Islet precursor cell (in vitro differentiated cells): ENCODE measurements at places on chromosomes 5 and 9.

DNA sequence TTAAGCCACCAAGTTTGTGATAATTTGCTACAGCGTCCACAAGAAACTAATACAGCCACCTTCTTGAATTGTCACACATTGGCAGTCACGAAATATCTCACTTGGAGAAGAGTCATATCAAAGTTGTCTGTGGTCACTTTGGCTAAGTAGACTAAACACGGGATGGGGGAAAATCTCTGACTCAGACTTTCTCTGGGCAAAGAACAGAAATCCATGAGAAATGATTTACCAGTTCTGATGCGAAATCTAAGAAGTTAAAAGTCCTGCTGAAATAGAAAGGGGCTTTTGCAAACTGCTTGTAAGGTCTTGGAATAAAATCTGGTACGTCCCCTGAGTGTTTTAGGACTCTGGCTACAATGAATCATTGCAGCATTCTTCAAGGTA lies 158.4 kb downstream of the COL23A1 start:
- no peak for DNase-seq

GRCh38 chr5:155366096-155366495 lies 352.5 kb downstream of the KIF4B start:
- no peak for DNase-seq

DNA sequence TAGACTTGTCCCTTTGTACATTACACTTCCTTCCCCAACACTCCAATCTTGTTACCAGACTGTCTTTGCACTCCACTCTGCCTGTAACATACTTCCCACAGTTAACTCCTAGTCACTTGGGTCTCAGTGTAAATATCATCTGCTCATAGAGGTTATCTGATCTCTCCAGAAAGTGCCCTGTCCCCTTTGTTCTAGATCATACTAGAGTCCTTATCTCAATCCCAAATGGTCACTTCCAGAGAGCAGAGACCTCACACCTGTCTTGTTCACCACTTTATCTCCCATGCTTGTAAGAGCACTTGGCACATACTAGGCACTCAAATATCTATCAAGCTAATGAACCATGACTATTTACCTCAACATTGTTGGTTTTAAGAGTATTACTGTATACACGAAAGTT lies 30.4 kb downstream of the SETX start:
- DNase-seq = no peak

DNA sequence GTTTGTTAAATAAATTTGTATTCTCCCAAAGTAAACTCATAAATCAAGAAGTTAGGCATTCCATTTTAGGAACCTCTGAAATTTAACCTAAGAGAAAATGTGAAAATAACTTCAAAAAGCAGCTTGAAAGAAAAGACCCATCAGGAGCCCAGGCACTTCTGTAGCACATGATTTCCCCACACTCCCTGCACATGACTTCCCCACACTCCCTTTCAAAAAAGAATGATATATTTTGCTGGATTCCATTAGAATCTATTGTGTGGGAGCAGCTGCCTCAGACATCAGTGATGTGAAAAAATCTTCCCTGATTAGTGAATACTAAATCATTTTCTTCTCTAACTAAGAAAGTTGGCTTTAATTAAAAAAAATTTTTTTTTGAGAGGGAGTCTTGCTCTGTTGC lies 83.3 kb downstream of the GLDC start:
- DNase-seq = no peak

GRCh38 chr5:17019324-17019723 lies 83.2 kb upstream of the MYO10 start:
- peak; percentile 75 for DNase-seq

GRCh38 chr5:38905516-38905915 lies 59.7 kb downstream of the OSMR start:
- no peak for DNase-seq
